Right ventricle myocardium superior (tissue), 1 donor: ENCODE measurements at places on chromosomes 3 and 15. TPM values are rescaled to one million over a fixed set of nuclear protein-coding genes. Genes with fewer than 3 reads are reported as not detected.

The MYO9A gene
- total RNA-seq = 32.7 TPM

The TMEM212 gene
- total RNA-seq = not detected

The C3orf33 gene
- total RNA-seq = 7.0 TPM

The ZNF502 gene
- total RNA-seq = 4.1 TPM
